ENCODE measurements at places on chromosomes 4 and X.

DNA sequence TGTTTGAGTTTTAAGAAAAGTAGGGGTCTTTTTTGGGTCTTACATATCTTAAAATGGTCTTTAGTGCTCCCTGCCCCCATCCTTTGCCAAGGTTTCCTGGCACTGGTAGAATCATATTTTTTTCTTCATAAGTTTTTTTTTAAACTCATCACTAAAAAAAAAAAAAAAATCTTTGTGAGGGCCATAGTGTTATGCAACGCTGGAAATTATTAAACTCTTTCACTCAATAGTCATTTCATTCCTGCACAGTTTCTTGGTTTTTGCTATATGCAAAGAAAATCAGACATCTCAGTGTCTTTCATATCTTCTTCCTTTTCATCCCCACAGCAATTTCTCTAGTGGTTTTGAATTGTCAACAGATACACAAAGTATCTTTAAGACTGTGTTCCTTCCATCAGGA lies 95.6 kb downstream of the TMA16 start:
- DNase-seq: no peak

- no peak for DNase-seq
These were observed 101.2 kb downstream of the TRAPPC11 start for GRCh38 chr4:183760326-183760725.

DNA sequence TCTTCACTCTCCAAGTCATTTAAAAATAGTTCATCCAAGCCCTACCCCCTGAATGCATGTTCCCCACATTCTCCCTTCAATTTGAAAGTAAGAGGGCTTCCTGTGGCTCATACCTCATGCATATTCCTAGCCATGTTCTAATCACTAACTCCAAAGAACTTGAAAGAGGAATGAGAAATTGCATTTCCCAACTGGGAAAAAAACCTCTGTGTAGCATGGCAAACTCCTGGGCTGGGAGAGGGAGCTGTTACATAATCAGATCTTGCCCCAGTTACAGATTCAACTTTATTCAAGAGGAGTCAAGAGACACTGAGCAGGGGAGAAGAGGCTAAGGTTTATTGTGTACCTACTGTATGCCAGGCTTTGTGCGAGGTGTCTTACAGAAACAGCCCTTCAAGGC lies 90.2 kb downstream of the SLC2A9 start:
- DNase-seq: no peak

DNA sequence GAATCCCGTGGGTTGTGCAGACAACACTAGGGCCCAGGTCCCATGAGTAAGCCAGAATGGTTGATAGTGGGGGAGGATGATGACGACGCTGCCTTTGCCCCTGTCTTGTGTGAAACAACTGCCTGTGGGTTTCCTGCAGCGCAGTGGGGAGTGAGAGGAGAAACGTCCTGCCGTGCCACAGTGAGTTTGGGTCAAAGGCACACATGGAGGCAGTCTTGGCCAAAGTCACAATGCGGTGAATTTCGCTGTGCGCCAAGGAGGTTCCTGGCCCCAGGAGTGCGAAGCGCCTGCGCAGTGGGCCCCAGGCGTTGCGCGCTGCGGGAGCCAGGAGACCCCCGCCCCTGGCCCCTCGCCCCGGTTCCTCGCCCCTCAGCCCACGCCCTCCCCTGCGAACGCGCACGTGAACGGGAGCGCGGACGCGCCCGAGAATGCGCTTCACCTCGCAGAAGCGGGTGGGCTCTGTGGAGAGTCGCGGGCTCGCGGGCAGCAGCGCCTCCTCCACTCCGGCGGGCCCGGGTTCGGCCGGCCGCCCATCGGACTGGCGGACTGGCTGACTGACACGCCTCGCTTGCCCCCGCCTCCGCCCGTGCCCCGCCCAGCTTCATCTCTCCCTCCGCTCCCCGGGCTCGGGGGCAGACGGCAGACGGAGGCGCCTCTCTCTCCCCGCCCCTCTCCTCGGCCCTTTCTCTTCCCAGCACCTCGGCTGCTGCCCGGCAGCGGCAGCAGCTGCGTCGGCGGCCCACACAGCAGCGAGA lies at the start of gene NUDT10:
Gene NUDT10, plus strand, starts transcription at position 635 of the 755 bp plus-strand sequence. CDS start 144 bp downstream, outside the sequence.
- peak; percentile 2 for DNase-seq

- no peak for DNase-seq
These were observed 149.2 kb upstream of the ANKRD50 start for GRCh38 chr4:124861761-124862160.

DNA sequence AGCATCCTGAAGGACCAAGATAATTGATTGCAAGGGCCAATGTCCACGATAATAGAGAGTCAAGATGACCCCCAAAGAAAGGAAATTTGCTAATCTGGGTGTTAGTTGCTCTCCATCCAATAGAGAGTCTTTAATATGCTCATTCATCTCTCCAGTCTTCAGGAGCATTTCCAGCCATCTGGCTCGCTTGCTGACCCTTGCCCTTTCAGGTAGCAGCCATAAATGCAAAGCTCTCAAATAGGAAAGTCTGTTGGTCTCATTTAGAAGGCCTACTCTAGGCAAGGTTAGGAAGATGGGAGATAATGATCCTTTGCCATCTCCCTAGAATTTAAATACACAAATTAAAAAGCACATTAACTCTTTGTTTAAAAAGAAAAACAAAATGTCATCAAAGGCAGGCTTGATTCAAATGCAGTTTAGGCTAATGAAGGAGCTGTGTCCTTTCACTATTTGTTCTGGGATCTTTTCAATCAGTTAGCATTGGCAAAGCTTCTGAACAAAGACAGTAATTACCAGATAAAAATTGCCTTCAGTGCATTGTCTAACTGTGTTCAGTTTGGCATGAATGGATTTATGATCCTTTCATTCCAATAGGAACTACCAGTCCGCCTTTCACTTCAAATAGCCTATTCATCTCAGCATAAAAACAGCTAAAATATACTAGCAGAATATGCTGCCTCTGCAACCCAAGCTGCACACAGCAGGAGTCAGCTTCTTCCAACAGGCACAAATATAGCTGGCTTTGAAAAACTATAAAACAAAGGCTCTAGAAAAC lies 49.6 kb upstream of the ATXN3L start:
- DNase-seq: no peak

- no peak for DNase-seq
These were observed 333.5 kb downstream of the FAM47B start for GRCh38 chrX:35276115-35276514.

DNA sequence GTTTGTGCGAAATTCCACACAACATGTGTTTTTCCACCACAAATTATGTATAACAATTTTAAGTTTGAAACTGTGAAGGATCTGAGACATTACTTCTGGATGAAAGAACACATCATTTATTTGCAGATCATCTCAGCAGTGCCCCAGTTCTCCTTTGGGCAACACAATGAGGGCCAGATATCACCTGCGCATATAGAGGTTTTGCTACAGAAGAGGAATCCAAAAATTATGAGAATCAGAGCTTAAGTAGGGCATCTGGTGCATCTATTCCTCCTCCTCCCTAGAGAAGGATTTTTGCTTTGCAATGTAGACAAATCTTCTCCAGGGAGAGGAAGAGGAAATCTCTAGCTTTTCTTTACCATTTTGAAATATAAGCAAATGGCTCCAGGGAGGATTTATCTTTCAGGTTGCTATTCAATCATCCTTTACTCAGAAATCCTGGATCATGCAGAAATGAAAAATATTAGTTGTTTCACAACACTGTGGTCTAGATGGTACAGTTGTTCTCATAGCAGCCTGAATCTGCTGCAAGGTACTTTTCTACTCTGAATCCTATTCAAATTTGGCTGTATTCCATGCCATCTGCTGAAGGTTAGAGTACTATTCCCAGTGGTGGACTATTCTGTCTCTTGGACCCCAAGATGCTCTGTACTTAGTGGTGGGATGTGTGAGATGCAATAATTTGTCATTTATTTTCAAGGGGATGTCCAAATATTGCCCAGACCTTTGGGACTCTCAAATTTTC lies 132.1 kb downstream of the SNCA start:
- DNase-seq: no peak

DNA sequence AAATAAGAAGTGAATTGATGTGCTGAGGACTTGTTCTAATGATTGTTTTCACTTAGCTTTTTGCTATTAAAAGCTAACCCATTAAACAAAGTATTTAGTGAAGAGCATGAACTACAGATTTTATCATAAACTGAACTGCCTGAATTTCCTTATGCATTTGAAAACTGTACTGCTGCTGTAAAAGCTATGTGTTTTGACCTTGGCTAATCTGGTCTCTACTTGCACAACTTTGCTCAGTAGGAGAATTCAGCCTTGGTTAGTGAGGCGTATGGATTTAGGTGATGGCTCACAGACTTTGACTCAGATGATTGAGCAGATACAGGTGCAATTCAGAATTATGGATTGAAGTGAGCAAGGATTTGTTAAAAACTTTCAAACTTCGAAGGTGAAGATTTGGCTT lies 38.7 kb upstream of the FAT1 start:
- DNase-seq: no peak

- DNase-seq: peak; percentile 64
These were observed 4.6 kb upstream of the KANTR start for GRCh38 chrX:53089224-53089842.

- no peak for DNase-seq
These were observed 36.5 kb downstream of the TBC1D9 start for GRCh38 chr4:140719686-140720085.

- peak; percentile 53 for DNase-seq
These were observed 24.0 kb downstream of the GALNT7 start for GRCh38 chr4:173192375-173193162.

DNA sequence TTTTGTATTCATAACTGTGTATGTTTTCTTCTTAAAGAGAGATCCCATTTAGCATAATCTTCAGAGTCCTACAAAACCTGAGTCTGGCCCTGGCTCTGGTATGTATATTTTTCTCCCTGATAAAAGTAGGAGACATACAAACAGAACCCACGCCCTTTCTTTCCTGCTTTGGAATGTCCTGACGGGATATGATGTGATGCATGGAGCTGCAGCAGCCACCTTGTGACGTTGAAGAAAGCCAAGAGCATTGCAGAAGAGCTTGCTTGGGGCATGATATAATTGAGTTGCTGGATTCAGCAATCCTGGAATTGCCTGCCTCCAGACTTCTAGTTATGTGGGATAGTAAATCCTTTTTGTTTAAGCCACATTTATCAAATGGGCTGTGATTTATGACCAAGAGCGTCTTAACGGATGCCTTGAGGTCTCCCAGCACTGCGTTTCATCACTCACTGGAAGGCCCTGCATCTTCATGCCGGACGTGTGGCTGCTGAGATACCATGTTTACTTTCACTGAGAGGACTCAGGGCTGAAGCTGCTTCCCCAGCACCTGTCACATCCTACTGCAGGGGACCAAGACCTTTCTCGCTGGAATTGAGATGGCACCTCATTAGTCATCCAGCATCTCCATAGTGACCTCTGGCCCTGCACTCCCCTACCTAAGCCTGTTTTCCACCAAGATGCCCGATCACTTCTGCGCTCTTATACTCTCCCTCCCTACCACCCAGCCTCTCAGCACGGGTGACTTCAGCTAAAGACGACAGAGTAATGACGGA lies 107.0 kb downstream of the ENPP6 start:
- DNase-seq: no peak

GRCh38 chr4:61223385-61223784 lies 23.3 kb downstream of the ADGRL3 start:
- DNase-seq: no peak

DNA sequence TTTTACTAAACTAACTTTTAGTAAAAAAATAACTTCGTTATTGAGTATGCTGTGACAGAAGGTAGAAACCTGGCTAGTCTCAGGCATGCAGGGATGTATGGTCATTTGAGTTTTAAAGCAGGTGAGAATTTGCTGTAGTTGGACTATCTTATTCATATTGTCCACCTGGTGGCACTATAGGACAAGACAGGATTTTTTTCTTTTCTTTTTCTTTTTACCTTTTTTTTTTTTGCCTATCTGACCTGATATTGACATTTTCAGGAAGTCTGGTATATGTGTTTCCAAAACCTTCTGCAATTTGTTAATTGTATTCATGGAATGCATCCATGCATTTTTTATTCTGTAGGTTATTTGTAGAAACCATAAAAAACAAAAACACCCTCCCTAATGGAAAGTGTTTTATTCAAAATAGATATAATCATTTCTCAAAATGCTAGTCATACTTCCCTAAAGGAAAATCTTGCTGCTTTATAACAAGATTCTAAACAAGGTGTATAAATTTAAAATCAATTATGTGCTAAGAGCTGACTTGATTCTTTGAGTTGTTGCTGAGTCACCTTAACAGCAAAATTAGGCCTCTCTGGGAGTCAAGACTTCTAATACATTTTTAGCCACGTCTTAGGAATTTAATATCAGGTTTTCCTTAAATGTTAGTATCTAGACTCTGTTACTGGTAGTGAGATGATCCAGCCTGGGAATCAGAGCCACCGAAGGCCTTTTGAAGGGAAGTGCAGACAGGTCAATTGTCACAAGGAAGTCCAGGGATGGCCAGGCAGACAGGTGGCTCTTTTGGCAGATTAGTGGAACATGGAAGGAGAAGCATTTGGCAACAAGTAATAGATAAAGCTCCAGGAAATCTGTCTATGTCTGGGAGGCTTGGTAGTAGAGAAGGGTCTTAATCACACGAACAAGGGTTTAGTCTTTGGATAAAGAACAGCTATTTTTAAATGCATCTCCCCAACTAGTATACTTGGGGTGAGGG lies 201.3 kb upstream of the GNPDA2 start:
- DNase-seq: peak; percentile 51

DNA sequence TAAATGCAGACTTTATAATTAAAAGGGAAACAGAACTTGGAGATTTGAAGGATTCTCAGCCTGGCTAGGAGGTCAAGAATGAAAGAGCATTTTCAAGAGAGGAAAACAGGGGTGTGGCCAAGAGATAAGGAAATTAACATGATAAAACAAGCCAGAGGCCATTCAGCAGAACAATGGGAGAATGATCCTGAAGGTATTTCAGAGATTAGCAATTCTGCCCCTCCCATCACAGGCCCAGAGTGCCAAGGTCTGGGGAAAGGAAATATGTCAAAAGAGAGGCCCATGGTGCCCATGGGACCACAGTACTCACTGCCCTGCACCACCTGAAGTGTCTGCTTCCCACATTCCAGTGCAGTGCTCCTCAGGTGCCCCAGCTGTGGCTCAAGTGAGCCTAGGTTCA lies 188.5 kb upstream of the STS start:
- no peak for DNase-seq

DNA sequence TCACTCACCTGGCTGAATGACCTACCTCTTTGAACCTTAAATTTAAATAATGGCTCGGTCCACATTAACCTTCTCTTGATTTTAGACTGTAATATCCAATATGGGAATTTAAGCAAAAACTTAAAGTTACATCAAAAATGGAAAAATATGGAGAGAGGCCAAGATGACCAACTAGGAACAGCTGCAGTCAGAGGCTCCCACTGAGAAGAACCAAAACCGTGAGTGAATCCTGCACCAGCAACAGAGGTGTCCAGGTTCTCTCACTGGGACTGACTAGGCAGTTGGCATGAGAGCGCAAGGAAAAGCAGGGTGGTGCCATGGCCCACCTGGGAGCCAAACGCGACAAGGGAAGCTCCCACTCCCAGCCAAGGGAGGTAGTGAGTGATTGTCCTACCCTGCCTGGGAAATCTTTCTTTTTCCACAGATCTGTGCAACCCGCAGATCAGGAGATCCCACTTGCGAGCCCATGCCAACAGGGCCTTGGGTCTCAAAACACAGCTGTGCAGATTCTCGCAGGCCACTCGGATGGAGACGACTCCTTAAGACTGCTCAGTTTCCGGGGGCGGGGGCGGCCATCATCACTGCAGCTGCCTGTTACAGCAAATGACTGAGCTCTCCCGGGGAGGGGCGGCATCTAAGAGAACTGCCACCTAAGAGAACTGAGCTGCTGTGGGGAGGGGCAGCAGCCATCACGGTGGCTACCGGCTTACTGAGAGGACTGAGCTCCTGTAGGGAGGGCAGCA lies 343.4 kb downstream of the DMD start:
- DNase-seq: no peak
